ENCODE measurements at places on chromosomes 3 and 15.

GRCh38 chr3:197343656-197344408, 45.4 kb upstream of the DLG1 start:
- DNase-seq: no peak

DNA sequence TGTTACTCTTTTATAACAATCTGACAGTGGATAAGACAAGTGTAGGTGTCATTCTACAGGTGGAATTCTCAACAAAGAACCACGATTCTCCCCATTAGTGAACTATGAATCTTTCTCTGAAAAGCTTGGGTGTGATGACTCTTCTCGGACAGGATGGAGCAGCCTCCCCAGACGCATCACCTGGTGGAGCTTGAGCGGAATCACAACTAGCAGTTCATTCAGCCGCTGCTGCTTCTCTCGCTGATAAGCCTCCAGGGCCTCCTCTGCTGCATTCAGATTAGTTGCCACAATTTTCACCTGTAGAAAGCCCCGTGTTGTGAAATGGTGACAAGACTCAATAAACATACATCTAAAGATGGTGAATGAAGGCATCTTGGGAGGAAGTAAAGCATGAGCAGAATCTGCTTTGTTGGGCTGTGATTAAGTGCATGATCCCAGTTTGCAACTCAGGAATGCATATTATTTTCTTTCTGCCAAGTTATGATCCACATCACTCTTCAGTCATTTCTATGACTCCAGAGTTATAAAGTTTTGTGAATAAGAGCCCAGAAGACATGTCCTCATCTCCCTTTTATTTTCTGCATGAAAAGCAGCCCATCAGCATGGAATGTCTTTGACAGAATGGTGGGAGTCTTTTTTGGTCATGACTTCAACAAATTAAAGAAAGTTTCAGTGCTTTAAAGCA, 93.6 kb downstream of the BOC start:
- DNase-seq: no peak

DNA sequence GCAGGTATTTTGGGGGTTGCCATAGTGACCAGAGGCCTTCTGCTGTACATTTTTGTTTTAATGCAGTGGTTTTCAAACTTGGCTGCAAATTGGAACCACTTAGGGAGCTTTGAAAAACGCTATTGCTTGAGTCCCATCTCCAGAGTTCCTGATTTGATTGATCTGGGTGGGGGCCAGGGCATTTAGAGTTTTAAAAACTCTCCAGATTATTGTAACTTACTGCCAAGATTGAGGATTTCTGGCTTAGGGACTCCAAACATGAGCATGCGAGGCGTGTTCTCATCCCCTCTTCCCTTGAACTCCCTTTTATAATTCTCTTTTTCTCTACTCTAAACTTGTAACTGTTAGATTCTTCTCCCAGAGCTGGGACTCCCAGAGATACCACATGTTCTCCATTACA, 340.8 kb upstream of the SUCLG2 start:
- DNase-seq: no peak

DNA sequence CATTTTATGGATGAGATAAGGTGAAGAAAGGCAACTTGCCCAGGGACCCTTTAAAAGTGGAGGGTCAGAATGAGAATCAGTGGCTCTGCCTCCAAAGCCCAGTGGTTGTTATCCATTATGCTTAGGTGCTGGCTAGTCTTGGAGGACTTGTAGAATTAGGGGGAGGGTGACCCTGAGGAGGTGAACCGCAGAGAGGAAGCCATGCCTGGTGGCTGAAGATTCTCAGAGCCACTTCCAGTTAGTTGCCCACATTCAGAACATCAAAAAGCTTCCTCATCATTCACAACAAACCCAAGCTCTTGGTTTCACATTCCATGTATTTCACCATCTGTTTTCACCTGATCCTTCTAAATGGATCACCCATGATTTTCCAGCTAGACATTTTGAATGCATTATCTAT, 11.2 kb downstream of the EBLN2 start:
- DNase-seq: no peak

- DNase-seq: no peak
Measured at GRCh38 chr15:22939051-22939450, 41.1 kb downstream of the CYFIP1 start.

DNA sequence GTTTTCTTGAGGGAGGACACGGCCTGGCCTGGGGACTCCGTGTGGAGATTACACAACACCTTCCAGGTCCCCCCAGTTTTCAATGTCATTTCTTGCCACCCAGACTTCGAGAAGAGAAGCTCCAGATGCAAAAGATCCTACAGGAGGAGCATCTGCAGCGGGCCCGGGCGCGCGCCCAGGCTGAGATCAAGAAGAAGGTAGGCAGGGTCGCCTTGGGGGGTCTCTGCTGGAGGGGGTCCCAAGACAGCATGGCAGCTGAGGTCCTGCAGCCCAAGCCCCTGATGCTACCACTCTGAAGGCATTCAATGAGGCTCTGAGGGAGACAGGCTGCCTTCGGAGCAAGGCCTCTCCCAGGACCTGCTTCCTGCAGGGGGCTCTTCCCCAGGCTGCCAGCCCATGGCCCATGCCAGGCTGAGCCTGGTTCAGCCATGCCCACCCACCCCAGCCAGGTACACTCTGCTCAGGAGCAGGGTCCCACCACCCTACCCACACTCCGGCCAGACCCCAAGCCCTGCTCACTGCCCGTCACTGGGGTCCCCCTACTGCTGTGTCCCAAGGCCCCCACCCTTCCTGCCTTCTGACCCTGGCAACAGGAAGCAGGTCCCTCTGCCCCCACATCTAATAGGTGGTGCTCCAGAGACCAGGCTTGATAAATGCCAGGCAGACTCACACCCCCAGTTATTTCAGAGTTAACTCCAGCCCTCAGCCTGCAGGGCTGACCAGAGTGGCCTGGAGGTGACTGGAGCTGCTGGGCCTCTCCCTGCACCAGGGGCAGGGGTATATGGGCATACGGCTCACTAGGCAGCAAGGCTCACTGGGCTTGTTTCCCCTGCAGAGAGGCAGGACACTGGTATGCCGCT, 40.0 kb downstream of the ZXDC start:
- DNase-seq: no peak

DNA sequence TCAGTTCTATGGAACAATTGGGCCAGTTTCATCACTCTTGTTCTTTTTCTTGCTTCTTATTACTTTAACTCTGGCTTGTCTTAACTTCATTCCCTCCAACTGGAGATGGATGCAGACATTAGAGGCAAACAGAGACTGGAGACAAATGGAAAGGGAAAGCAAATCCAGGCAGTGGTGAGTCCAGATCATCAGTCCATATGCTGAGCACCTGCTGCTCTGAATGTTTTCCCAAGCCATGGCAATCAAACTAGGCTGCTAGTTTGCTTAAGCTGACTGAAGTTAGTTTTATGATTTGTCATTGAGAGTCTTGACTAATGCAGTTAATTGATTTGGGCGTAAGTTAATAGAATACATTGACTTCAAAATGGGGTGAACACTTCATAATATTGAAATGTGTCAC, 41.0 kb upstream of the TBC1D5 start:
- no peak for DNase-seq

- DNase-seq: no peak
Measured at GRCh38 chr3:184361532-184361931, at the start of the genes CLCN2 and POLR2H. Gene CLCN2, minus strand, starts transcription at chr3:184361605. Its CDS starts 126 bp downstream, at chr3:184361479. Gene POLR2H, plus strand, starts transcription at chr3:184361710. Its CDS starts 1,783 bp downstream, at chr3:184363493.

DNA sequence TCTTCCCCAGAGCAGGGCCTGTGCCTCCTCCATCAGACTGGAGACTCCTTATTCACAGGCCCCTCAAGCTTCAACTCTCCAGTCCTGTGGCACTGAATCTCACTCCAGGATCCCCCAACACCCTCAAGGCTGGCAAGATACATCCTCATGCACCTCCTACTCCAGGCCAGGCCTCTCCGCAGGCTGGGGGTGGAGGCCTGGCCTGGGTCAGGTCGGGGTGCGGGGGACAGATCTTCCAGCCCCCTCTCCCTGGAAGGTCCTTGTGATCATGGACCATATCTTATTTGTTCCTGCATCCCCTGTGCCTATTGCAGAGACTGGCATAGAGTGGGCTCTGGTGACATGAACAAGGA, 147.3 kb downstream of the SMAD6 start:
- no peak for DNase-seq

- no peak for DNase-seq
Measured at GRCh38 chr3:74523811-74524210, 90.6 kb downstream of the CNTN3 start.

DNA sequence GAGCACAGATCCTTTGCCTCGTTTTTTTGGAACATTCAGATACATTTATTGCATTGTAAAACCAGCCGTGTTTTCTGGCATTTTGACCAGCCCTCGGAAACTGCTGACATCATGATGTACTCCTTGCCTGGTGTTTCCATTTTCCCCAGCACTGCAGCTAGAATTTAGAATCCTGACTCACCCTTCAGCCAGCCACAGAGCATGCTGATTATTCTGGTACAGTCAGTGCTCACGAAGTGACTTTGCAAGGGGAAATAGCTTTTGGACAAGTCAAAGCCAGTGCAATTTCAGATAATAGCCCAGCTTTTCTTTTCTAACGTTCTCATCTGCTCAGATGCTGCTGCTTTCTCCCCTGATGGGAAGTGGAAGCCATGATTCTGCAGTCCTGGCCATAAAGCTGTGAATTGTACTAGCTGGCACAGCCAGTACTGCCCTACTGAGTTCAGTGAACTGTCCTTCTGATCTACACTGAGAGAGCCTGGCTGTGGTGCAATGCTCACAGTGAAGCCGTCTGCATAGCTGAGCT, 12.1 kb upstream of the CNBP start:
- no peak for DNase-seq

DNA sequence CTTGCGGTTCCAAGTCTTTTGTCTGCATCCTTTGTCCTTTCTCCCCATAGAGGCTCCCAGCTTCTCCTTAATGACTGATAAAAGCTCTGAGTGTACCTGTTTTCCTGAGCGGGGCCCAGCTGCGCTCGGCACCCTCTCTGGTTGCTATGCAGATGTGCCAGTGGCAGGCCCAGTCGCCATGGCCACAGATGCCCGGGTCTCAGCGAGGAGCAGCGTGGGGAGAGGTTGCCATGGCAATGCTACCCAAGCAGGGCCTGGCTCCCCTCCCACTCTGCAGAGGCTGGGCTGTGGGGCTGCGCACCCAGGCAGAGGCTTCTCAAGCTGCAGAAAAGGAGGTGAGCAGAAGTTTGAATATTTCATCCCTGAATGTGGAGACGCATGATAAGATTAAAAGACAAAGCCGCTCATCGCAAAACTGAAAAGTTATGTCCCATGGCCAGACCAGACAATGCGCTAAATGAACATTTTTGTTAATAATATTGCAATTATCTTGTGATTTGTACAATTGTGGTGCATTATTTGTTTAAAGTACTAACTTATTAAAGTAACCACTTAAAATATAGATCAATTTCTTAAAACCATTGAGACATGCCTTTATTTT, 66.1 kb downstream of the TPRA1 start:
- DNase-seq: no peak

All from activated CD4-positive, CD25-positive, alpha-beta regulatory T cell (primary cell).